Posterior vena cava (tissue), 2 donors: ENCODE measurements at places on chromosomes 5 and 9. TPM values are rescaled to one million over a fixed set of nuclear protein-coding genes. Genes with fewer than 3 reads are reported as not detected.
A peak's percentile ranks its signal among the peaks of the same experiment; 100 is the strongest.

The CARD9 gene
- 3.1 TPM for total RNA-seq

The ERP44 gene
- total RNA-seq: 18.5 TPM

The HTR4 gene
- total RNA-seq: 0.33 TPM

- DNase-seq: no peak
Measured at GRCh38 chr9:113533335-113534225, 70.1 kb downstream of the RGS3 start.

The LVRN gene
- total RNA-seq: 1.5 TPM

GRCh38 chr5:176646707-176647029 lies 616 bp upstream of the TSPAN17 start:
- no peak for DNase-seq

DNA sequence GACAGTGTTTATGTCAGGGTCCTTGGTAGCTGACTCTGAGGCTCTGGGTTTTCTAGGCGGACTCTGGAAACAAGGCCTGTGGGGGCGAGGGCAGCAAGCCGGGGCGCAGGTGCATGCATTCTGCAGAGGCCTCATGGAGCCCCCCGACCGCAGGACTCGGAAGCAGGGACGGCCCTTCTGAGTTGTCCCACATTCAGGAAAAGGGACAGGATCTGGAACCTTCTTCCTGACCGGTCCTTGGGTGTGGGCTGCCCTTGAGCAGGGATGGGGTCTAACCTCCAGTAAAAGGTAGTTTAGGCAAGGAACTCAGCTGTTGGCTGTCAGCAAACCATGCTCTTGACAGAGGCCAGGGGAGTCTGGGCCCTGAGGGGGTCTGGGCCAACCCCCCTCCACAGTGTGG lies 7.4 kb upstream of the COL5A1 start:
- DNase-seq: peak; percentile 68

DNA sequence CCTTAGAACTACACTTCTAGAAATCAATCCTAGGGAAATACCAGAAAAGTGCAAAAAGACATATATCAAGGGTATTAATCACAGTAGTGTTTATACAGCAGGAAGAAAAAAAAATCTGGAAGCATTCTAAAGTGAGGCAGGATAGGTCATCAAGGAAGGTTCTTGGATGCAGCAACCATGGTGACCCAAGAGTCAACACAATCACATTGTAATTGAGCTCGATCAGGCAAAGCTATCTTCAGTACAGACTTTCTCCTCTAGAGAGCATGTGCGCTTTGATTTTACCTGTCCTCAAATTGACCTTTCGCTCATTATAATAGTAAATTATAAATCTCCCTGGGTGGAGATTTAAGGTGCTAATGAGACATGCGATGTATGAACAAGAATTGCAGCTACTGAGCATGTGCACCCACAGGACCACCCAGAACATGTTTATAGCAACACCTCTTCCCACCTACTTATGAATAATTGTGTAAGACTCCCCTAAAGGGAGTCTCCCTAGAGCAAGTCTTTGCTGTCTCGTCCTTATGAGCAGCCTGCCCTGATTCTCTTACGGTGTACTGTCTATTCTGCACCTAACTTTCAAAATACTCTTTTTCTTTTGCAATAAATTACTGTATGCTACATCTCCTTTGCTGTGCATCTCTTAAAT lies 297.7 kb downstream of the ATPSCKMT start:
- DNase-seq: no peak

- no peak for DNase-seq
Measured at GRCh38 chr9:99825172-99826046, 3.7 kb downstream of the NR4A3 start.

DNA sequence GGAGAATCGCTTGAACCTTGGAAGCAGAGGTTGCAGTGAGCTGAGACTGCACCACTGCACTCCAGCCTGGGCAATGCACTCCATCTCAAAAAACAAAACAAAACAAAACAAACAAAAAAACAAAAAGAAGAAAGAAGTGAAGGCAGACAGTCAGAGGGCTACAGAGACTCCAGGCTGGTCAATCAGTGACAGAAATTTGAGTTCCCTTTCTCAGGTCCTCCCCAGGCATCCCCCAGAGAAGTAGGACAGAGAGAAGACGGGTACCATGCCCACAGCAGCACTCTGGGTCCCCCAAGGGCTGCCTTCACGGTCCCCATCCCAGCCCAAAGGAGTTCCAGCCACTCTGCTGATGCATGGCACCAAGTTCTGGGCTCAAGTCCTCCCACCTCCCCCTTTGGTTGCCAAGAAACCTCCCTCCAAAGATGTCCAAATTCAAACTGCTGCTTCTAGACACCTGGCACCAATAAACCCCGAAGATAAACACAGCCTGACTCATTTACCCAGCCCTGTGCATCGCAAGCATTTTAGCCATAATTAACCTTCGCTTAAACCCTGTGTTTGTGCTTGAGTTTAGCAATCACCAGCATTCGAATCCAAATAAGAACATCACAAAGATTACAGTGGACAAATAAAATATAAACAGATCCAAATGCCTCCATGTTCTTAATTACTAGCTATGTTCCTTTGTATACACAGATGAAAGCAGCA lies 24.0 kb downstream of the SEMA4D start:
- peak; percentile 43 for DNase-seq

The RAB3C gene
- 11.7 TPM for total RNA-seq

DNA sequence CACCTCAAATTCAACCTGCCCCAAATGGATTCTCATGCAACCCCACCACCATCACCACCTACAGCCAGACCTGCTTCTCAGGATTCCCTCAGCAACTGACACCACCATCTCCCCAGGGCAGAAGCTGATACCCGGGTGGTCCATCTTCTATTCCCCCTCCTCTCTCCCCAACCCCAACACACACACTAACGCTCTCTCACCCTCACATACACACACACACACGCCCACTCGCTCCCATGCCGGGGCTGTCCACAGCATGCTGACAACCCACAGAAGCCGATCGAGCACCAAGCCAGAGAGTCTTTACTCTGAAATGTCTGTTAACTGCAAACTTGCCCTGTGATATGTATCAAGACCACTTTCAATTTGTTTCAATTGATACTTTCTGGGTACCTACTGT lies 28.4 kb downstream of the B4GALT1 start:
- DNase-seq: peak; percentile 69

The FOXD4L6 gene
- total RNA-seq: not detected

The IDNK gene
- 5.2 TPM for total RNA-seq

The HK3 gene
- total RNA-seq: 36.2 TPM

- DNase-seq: no peak
Measured at GRCh38 chr5:172867761-172868435, 33.8 kb downstream of the ERGIC1 start.

DNA sequence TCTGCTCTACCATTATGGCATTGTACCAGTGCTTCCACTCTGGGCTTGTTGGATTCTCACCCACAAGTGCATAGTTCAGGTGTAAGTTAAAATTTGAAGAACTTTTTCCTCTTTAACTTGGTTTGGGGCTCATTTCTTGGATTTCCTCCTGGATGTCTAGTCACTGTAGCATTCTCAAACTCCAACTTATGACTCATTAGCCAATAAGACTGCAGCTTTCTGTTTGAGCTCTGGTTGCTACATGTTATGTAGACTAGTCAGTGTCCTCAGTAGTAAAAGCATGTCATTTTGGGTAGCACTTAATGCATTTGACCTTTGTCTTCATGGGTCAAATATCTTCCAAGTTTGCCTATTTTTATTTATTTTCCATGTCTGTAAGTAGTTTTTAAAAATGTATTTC lies 790.8 kb downstream of the BRINP1 start:
- DNase-seq: no peak

The FST gene
- total RNA-seq: 19.2 TPM

- DNase-seq: peak; percentile 79
Measured at GRCh38 chr9:128689820-128690683, 1.0 kb downstream of the SET start.

GRCh38 chr5:159955056-159955624 lies 38.9 kb downstream of the ADRA1B start:
- no peak for DNase-seq

The OR1K1 gene
- total RNA-seq: not detected

DNA sequence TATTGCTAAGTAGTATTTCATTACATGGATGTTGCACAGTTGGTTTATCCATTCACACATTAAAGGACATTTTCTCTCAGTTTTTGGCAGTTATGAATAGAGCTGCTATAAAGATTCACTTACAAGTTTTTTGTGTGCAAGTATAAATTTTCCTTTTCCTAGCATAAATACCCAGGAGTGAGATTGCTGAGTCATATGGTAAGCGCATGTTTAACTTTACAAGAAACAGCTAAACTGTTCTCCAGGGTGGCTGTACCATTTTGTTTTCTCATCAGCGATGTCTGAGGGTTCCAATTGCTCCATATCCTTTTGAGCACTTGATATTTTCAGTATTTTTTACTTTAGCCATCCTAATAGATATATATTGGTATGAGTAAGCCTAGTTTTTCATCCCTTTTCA lies 16.4 kb upstream of the ABCA1 start:
- no peak for DNase-seq

The ARSI gene
- 1.9 TPM for total RNA-seq

DNA sequence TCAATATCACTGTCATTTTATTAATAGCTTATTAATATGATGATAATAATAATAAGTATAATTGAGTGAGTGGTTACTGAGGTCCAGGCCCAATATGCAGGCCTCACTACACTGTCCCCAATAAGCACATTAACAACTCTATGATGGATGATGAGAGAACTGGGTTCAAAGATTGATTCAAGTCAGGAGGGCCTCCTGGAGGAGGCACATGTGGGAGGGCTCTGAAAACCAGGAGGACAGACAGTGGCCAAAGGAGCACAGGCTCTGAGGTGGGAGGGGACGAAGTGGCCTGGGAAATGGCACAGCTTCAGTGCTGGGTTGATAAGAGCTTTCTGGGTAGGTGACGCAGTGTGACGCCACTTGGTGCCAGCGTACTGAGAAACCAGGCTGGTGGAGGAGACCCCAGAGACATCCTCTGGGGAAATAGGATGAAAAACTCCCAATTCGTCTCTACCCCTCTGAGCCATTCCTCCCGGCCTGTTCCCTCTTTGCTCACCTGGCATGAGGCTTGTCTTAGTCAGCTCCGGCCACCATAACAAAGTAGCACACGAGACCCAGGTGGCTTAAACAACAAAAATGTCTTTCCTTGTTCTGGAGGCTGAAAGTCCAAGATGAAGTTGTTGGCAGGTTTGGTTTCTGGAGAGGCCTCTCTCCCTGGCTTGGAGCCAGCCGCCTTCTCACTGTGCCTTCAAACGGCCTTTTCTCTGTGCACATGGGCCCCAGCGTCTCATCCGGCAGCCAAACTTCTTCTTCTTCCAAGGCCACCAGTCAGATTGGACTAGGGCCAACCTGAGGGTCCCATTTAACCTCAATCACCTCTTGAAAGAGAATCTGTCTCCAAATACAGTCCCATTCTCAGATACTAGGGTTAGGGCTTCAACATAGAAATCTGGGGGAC lies 31.6 kb downstream of the NTNG2 start:
- no peak for DNase-seq

The CTXN3 gene
- not detected for total RNA-seq

DNA sequence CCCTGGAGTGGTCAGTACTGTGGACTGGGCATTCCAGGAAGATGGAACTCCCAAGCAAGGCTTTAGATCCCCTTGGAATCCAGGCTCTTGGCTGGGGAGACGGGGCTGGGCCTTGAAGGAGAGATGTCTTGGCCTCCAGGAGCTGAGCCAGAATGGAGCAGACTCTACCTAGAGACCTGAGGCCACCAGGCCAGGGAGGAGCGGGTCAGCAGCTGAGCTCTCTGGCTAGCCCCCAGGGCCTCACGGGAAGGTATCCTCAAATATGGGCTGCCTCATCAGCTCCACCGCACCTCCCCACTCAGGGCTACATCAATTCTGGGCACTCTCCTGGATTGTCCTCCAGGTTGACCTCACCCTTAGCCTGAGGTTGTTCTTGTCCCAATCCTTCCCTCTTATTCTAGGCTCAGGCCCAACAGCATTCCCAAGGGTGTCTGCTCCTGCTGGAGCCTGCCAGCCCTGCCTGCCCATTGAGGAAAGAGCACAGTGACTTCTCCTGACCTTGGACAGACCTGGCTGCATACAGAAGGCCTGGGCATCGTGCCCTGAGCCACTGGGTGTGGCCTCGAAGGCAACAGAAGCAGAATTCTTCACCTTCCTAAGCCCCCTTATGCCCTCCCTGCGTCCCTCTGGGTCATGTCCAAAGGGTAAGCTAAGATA lies 3.0 kb upstream of the PDLIM4 start:
- DNase-seq: peak; percentile 80

DNA sequence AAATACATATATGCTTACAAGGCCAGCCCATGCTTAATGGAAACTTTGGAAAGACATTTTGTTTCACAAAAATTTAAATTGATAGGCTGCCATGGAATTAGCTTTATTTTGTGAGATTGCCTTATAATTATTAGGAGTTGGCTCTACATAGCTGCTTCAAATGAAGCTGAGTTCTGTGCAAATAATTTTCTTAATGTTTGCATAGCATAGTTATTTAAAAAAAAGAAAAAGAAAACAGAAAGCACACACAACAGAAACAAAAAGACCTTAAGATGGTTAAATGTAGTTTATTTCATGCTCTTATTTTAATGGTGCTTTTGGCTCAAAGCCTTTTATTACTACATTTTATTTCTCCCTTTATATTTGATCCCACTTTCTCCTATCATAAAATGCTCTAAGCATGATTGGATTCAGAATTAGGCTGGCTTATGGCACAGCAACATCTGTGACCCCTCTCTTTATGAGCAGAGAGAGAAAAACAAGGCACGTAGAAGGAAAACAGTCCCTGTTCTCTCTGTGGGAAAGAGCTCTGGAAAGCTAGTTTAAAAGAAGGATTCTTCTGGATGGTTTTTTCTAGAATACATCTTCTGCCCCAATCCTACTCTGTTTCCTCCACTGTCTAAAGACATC lies 530.5 kb downstream of the NTRK2 start:
- DNase-seq: no peak

- DNase-seq: no peak
Measured at GRCh38 chr5:145980259-145980658, 43.9 kb downstream of the SH3RF2 start.

- no peak for DNase-seq
Measured at GRCh38 chr5:154795235-154795596, 40.0 kb downstream of the LARP1 start.

DNA sequence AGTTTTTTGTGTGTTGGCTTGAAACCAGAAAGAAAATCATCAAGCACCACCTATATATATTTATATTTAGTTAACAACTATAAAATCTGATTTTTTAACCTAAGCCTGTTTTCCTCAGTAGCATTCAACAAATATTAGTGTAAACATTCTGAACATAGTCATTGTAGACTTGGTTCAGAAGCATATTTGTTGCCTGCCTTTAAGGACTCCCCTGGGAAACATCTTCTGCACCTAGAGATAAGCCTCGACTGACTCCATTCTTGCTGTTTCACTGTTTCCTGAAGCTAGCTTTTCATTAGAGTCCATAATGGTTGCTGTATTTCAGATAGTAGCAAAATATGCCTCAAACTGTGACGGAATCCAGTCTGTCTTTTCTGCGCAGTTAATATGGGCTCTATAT lies 123.5 kb downstream of the TRIO start:
- no peak for DNase-seq

The CAPSL gene
- not detected for total RNA-seq

The VPS13A gene
- 53.4 TPM for total RNA-seq

The ARL14EPL gene
- not detected for total RNA-seq

- no peak for DNase-seq
Measured at GRCh38 chr5:66717455-66718373, 121.5 kb downstream of the MAST4 start.

GRCh38 chr9:121815546-121816448 lies 164.4 kb downstream of the DAB2IP start:
- no peak for DNase-seq

The FAM163B gene
- total RNA-seq: not detected
